ENCODE measurements at places on chromosomes 6 and 20.
A peak's percentile ranks its signal among the peaks of the same experiment; 100 is the strongest.

DNA sequence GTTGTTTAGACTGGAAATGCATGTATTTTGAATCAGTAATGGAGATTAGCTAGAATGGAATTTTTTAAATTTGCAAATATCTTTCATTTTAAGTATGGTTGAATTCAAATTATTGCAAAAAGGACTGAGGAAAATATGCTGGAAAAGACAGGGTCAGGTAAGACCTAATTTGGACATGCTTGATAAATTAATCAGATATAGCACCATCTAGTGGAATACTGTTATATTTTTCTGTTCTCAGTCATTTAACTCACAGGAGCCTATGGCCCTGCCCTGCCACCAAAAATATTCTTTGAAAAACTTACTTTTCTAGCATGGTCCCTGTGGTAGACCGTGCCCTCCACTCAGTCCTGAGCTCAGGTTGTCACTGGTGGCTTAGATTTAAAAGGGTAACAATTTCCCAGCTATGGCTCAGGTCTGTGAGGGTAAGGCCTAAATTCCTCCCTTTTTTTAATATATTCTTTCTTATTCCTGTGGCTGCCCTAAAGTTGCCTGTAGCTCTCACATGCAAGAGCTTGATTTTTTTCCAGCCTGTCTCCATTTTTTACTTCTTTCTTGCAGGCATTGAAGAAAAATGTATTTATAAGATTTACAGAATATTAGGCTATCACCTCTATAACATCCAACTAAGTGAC is 25.3 kb upstream of the KIAA1586 start:
- peak; percentile 31 for DNase-seq

GRCh38 chr6:136085370-136086115 is 164.6 kb downstream of the MTFR2 start:
- DNase-seq: no peak

GRCh38 chr6:156816505-156816904 is 39.3 kb downstream of the ARID1B start:
- no peak for DNase-seq

DNA sequence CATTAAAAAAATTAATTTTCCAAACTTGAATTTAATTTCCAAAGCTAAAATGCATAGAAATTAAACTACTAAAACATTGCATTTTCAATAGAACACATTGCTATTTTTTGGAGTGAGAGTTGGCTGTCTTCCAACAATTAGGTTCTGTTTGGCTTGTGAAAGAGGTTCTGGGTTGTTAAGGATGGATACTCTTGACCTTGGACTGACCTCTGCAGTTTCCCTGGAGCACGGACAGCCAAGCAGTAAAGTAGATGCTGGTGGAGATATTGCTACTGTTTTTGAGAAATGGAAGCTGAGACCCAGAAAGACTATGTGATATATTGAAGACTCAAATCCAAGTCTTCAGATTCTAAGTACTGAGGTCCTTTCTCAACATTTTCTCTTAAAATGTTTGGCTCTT is 95.9 kb upstream of the CHD6 start:
- DNase-seq: no peak

- DNase-seq: no peak
These were observed 433.6 kb downstream of the RNF144B start for GRCh38 chr6:18820725-18821124.

DNA sequence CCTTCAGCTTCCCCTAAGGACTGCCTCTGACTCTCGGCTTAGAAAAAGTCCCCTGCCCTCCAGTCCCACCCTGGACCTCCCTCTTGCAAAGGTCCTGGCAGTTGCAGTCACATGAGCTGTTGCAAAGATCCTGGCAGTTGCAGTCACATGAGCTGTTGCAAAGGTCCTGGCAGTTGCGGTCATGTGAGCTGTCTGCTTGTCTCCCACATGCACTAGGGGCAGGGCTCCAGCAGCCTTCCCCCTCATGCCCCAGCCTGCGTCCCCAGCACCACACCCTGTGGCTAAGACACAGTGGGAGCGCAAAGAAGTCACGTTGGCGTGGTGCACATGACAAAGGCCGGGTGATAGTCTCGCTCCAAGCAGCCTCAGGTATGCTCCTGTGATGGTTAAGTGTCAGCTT is 82.9 kb downstream of the ZNF217 start:
- DNase-seq: no peak

DNA sequence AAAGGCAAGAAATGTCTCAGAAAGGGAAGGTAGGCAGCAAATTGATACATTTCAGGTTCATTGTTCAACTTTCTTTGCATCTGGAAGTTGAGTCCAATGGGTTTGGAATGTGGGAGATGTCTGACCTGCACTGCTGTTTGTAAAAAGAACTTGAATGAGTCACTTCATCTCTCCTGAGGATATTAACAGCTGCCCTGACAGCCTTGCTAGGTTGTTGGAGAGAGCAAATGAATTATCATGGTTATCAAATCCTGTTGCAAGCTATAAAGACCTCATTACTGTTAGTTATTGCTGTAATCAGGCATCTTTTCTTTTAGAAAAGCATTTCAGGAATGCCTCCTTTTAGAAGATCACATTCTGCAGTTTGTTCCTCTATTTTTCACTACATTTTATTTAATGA is 23.0 kb upstream of the FLRT3 start:
- DNase-seq: no peak

DNA sequence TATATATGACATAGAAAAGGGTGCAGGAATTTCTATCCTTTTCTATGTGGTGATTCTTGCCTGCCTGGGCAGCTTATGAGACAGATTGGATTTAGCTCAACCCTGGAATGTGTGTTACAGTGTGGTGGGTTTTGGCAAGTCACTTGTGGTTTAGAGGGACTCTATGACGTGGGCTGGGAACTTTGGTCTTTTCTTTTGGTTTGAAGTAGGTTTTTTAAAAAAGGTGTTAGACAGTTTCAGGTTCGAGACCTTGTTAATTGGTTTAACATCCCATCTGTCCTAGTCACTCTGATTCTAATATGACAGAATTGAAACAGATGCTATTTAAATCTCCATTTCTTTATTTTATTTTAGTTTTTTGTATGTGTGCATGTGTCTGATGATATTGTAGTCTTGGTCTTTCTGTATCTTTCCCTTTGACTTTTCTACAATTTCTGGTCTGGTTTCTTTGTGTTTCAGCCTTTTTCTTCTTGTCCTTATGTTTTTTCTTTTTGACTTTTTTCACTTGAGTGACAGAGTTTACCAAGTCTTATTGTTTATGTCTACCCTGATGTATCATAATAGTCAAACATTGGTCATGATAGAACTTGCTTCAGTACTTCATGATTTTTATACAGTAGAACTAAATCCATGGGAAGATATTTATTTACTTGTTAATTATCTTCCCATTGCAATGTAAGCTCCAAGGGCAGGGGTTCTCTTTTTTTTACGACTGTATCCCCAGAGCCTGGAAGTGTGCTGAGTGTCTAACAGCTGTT is 174.3 kb downstream of the CDKAL1 start:
- no peak for DNase-seq

DNA sequence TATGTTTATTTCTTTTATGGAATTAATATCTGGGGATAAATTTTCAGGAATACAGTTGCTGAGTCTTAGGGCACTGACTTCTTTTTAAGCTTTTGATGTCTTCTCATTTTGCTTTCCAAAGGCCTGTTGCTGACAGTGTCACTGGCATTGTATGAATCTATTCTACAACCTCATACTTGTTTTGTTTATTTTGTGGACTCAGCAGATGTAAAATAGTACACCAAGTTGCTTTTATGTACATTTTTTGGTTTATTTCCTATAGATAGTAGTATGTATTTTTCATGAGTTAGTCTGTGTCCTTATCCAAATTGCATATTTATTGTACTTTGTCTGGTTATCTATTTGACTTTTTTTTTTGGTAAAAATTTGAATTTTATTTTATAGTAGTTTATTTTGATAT is 35.0 kb downstream of the FAM162B start:
- no peak for DNase-seq

DNA sequence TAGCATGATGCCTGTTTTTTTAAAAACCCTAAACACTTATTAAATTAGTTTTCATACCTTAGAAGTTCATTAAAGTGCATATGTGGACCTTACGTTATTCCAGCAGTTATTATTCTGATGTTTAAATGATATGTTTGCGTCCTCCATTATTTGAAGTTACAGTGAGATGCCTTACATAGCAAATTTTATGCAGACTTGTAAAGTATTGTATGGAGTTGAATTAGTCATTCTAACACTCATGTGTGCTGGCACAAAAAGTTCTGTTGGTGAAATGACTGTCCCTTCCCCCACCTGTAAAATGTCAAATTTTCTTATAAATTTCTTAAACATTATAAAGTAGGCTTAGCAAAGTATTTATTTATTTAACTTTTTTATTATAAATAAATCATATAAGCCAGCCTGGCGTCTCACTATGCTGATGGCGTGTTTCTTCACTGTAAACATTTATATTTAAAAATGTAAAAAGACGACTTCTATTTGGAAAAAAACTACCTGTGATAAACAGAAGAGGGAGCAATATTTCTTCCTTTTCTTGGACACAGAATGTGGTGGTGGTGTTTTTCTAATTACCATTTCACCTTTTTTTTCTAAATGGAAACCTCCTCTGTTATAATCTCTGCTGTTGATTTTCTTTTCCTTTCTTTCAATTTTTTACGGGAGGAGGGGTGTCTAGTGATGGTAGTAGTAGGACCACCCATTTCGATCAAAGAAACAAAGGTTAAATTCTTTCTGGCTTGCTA is 155.4 kb downstream of the RFPL4B start:
- no peak for DNase-seq

- no peak for DNase-seq
These were observed 81.0 kb downstream of the TMEM170B start for GRCh38 chr6:11618533-11618932.

GRCh38 chr20:9503526-9504245 is 10.7 kb upstream of the LAMP5 start:
- no peak for DNase-seq

- DNase-seq: no peak
These were observed 63.9 kb upstream of the RCAN2 start for GRCh38 chr6:46555129-46555528.

DNA sequence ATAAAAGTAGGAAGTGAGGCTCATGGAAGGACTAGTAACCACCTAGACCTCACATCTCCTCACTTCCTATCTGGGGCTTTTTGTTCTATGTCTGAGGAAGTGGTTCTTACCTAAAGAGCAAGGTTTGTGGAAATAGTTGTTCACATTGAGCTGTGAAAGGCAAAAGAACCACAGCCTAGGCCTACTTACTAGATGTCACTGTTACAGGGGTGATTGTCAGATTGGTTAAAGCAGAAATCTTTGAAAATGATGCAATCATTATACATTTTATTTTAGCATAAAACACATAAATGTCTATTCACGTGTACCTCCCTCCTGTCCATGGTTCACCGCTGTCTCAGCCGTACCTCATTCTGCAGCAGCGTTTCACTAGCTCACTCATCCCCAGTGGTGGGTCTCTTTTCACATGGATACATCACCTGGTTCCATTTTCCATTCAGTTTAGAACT is 268.8 kb downstream of the TMEM242 start:
- no peak for DNase-seq

DNA sequence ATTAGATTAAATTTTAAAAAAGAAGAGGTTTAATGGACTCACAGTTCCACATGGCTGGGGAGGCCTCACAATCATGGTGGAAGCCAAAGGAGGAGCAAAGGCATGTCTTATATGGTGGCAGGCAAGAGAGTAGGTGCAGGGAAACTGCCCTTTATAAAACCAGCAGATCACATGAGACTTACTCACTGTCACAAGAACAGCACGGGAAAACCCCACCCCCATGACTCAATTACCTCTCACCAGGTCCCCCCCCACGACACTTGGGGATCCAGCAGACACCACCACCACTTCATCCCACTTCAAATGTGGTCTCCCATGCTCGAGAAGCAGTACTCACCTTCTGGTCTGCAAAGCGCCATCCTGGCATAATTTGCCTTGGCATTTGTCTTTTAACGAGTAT is 24.6 kb downstream of the MTFR2 start:
- no peak for DNase-seq

DNA sequence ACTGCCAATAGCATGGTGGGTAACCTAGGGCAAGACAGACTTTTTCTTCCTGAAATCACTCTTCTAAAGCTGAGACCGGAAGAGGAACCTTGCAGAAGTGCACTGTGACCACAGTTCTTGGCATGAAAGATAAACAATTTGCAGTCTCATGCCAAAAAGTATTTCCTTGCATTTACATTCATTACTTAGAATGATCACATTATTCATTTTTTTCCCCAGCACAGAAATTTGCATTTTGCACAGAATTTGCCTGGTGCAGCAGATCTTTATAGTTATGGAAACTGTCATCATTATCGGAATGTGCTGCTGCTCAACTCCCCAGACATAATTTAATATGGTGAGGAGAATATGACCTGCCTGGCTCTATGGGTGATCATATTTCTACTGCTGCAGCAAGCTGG is 42.2 kb upstream of the EDN3 start:
- DNase-seq: no peak

DNA sequence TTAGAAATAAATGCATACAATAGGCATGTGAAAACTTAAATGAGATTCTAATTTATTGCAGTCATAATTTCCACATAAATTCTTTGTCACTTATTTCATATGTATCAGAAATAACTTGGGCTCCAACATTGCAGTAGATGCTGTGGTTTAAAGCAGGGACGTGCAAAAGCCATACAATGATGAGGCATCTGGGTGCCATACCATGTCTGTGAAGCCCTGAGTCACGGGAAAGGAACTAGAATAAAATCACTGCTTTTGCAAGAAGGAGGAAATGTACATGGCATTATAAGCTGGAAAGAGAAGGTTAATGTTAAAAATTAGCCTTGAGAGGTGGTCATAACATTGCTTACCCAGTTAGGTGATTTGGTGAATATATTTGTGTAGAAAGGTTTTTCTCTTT is 180.4 kb downstream of the SASH1 start:
- DNase-seq: no peak

GRCh38 chr6:89763550-89763949 is 56.0 kb downstream of the MDN1 start:
- no peak for DNase-seq

- no peak for DNase-seq
These were observed 86.2 kb upstream of the ARID1B start for GRCh38 chr6:156691018-156691417.

DNA sequence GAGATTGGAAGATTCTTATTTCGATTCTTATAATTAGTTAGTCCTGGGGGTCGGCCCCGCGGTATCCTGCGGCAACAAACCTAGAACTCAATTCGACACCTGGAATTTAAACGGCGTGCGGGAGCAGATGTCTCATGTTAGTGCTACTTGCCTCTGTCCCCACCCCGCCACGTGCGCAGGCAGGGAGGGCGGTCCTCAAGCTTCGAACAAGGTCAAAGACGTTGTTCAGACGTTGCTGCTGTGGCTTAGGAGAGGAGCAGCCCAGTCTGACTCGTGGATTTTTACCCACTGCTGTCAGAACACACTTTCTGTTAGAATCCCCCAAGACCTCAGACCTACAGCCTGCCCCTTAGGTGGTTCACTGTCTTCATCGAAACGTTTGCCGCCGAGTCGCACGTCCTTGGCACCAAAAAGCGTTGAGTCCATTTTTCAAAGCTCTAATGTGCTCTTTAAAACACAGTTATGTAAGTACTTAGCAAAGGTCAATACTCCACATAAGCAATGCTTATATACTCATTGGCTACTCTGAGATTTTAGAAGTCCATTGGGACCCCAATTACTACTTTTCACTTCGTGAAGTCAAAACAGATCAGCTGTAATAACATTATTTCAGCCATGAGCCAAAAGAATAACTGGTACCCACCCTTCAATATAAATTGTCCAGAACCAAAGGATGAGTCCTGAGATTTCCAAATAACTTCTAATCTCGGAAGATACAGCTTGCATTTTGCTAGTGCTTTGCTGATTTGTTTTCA is 2.7 kb upstream of the C6orf62 start:
- peak; percentile 89 for DNase-seq

- DNase-seq: no peak
These were observed 34.0 kb upstream of the PI16 start for GRCh38 chr6:36920546-36920945.

GRCh38 chr6:36455486-36456027 is 12.8 kb downstream of the KCTD20 start:
- no peak for DNase-seq

All from NCI-H774 (cell line).